ENCODE measurements at places on chromosomes 7 and 10. TPM values are rescaled to one million over a fixed set of nuclear protein-coding genes. Genes with fewer than 3 reads are reported as not detected.
A peak's percentile ranks its signal among the peaks of the same experiment; 100 is the strongest.

DNA sequence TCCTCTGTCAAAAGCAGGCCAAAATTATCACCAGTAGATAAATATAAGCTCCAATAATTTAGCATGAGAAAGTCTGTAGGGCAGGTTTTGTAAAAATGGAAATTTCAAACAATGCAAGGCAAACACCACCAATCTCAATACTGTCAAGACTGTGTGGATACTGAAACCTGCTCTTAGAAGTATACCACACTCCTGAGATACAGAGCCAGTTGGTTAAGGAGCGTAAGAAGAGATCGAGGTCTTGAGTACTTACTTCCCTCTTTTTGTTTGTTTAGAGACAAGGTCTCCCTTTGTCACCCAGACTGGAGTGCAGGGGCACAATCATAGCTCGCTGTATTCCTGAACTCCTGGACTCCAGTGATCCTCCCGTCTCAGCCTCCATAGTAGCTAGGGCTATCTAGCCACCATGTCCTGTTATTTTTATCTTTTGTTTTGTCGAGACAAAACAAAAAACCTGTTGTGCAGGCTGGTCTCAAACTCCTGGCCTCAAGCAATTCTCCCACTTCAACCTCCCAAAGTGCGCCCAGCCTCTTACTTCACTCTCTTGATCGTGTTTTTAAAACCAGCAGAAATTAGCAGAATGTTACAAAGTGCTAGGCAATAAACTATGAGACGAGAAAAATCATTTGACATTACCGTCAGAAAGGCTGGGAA lies 205.7 kb downstream of the PARD3 start:
- peaks cover 5% of the 10 kb centered on the region for H3K4me1 ChIP-seq
- H3K27ac ChIP-seq, result no peak overlapping the region
- DNase-seq, result no peak
- H3K36me3 ChIP-seq, result peaks cover 4% of the 10 kb centered on the region

GRCh38 chr7:47496056-47496665 lies 85.8 kb downstream of the TNS3 start:
- peak overlapping the region; percentile 79 for H3K27ac ChIP-seq
- DNase-seq, result no peak
- H3K4me1 ChIP-seq, result peaks cover 70% of the 10 kb centered on the region

DNA sequence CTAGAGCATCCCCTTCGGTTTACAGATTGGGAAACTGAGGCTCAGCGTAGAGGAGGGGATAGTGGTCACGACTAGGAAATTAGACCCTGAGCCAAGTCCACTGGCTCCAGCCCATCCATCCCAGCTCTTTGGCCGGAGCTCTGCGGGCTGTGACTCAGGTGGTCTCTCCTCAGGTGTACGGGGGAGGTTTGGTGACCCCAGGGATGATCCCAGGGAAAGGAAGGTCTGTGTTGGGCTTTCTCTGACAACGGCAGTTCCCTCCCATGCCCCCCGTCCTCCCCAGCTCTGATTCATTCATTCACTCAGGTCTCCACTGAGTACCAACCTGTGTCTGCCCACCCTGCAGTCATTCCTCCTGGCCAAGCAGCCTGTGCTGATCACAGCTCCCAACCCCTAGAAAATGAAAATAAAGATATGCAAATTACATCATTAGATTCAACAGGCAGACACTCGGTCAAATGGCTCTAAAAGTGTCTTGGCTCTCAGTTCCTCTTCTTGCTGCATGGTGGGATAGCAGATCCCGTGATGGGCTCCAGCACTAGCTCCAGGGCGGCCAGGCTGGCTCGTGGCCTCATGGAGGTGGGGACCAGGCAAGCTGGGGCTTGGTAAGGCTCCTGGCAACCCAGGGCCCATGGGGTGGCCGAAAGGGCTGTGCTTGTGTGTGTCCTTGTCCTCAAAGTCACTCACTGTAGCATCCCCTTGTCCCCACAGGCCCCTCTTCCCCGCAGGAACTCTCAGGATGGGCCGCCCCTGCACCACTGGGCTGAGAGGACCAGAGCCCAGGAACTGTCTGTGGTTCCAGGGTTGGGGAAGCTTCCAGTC lies 37.8 kb downstream of the CLRN3 start:
- DNase-seq, result no peak
- H3K27ac ChIP-seq, result no peak overlapping the region
- no peaks in the 10 kb centered on the region for H3K36me3 ChIP-seq
- peaks cover 29% of the 10 kb centered on the region for H3K27me3 ChIP-seq
- H3K4me1 ChIP-seq, result no peaks in the 10 kb centered on the region
- no peak overlapping the region for H3K4me3 ChIP-seq

GRCh38 chr7:151342102-151342646 lies 562 bp downstream of the NUB1 start:
- H3K4me3 ChIP-seq, result peak overlapping the region; percentile 80
- no peak for DNase-seq
- H3K4me1 ChIP-seq, result peaks cover 6% of the 10 kb centered on the region
- H3K27ac ChIP-seq, result peak overlapping the region; percentile 64

The SPAM1 gene
- not detected for total RNA-seq

The TRIM73 gene
- total RNA-seq, result 10.2 TPM

DNA sequence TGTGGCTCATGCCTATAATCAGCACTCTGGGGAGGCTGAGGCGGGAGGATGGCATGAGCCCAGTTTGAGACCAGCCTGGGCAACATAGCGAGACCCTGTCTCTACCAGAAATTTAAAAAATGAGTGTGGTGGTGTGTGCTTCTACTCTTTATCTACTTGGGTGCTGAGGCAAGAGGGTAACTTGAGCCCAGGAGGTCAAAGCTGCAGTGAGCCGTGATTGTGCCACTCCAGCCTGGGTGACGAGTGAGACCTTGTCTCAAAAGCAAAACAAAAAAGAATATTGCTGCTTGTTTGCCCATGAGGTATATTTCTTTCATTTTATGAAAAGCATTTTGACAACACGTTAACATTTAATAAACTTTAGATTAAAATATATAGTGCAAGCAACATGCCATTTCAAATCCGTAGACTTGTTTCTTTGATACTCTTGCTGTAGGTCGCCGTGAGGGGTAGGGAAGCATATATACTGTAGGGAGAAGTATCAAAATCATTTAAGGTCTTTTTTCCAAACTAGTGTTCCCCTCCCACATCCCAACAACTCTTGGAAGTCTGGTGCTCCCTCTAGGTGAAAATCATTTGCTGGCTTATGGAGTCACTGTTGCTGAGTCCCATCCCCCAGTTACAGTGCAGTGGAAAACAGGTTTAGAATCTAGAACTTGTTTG lies 4.3 kb upstream of the LSMEM1 start:
- peaks cover 33% of the 10 kb centered on the region for H3K36me3 ChIP-seq
- H3K27ac ChIP-seq, result no peak overlapping the region
- no peak overlapping the region for H3K4me3 ChIP-seq
- no peaks in the 10 kb centered on the region for H3K27me3 ChIP-seq
- DNase-seq, result no peak
- H3K4me1 ChIP-seq, result no peaks in the 10 kb centered on the region

The BBIP1 gene
- 29.9 TPM for total RNA-seq

- DNase-seq, result no peak
- no peaks in the 10 kb centered on the region for H3K36me3 ChIP-seq
- no peaks in the 10 kb centered on the region for H3K4me1 ChIP-seq
These were observed 125.6 kb upstream of the TMEM106B start for GRCh38 chr7:12085516-12085915.

- H3K27ac ChIP-seq, result no peak overlapping the region
- H3K36me3 ChIP-seq, result no peaks in the 10 kb centered on the region
- no peak overlapping the region for H3K4me3 ChIP-seq
- peaks cover 32% of the 10 kb centered on the region for H3K4me1 ChIP-seq
These were observed 157.1 kb downstream of the PIP4K2A start for GRCh38 chr10:22557321-22557720.

The ENTPD7 gene
- 31.2 TPM for total RNA-seq

- DNase-seq, result no peak
- no peak overlapping the region for H3K27ac ChIP-seq
- no peaks in the 10 kb centered on the region for H3K27me3 ChIP-seq
- H3K36me3 ChIP-seq, result no peaks in the 10 kb centered on the region
- no peaks in the 10 kb centered on the region for H3K4me1 ChIP-seq
- H3K4me3 ChIP-seq, result no peak overlapping the region
These were observed 434.0 kb downstream of the INHBA start for GRCh38 chr7:41268878-41269277.

DNA sequence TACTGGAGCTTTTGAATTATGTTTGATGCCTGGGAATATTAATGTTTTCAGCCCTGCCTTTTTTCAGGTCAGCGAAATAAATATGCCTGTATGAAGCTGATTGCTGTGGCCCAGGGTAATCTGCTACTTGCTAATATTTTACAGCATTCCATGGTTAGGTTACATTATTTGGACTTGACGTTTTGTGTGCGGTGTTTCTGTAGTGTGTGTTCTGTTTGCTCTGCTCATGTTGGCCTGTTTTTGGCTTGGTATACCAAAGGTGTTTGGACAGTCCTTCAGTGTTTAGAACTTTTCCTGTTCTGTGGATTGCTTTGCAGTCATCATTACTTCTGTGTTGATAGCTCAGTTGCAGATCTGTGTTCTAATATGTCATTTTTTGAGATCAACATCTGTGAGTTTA lies 11.5 kb downstream of the ZRANB1 start:
- H3K27ac ChIP-seq, result no peak overlapping the region
- no peak overlapping the region for H3K4me3 ChIP-seq
- DNase-seq, result no peak
- no peaks in the 10 kb centered on the region for H3K27me3 ChIP-seq

The DYNC1I1 gene
- 2.6 TPM for total RNA-seq

GRCh38 chr7:17535776-17536175 lies 237.3 kb downstream of the AHR start:
- no peak overlapping the region for H3K27ac ChIP-seq
- H3K4me1 ChIP-seq, result no peaks in the 10 kb centered on the region
- no peak for DNase-seq

Data from progenitor cell of endocrine pancreas (in vitro differentiated cells).